ENCODE measurements at places on chromosomes 3 and 15. TPM values are rescaled to one million over a fixed set of nuclear protein-coding genes. Genes with fewer than 3 reads are reported as not detected.

DNA sequence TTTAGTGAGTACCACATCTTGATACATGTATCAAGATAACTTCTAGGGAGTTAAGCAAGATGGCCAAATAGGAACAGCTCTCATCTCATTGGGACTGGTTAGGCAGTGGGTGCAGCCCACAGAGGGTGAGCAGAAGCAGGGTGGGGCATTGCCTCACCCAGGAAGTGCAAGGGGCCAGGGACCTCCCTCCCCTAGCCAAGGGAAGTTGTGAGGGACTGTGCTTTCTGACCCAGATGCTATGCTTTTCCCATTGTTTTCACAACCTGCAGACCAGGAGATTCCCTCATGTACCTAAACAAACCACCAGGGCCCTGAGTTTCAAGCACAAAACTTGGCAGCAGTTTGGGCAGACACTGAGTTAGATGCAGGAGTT is 665.0 kb upstream of the CBLB start:
- no peak overlapping the region for H3K4me3 ChIP-seq
- H3K27ac ChIP-seq: no peak overlapping the region
- peaks cover 10% of the 10 kb centered on the region for H3K36me3 ChIP-seq
- H3K27me3 ChIP-seq: no peaks in the 10 kb centered on the region

- H3K4me3 ChIP-seq: no peak overlapping the region
- H3K27me3 ChIP-seq: no peaks in the 10 kb centered on the region
- H3K36me3 ChIP-seq: peaks cover 81% of the 10 kb centered on the region
- no peak overlapping the region for H3K27ac ChIP-seq
Observed at GRCh38 chr3:44561076-44561475, 6.1 kb downstream of the ZKSCAN7 start.

DNA sequence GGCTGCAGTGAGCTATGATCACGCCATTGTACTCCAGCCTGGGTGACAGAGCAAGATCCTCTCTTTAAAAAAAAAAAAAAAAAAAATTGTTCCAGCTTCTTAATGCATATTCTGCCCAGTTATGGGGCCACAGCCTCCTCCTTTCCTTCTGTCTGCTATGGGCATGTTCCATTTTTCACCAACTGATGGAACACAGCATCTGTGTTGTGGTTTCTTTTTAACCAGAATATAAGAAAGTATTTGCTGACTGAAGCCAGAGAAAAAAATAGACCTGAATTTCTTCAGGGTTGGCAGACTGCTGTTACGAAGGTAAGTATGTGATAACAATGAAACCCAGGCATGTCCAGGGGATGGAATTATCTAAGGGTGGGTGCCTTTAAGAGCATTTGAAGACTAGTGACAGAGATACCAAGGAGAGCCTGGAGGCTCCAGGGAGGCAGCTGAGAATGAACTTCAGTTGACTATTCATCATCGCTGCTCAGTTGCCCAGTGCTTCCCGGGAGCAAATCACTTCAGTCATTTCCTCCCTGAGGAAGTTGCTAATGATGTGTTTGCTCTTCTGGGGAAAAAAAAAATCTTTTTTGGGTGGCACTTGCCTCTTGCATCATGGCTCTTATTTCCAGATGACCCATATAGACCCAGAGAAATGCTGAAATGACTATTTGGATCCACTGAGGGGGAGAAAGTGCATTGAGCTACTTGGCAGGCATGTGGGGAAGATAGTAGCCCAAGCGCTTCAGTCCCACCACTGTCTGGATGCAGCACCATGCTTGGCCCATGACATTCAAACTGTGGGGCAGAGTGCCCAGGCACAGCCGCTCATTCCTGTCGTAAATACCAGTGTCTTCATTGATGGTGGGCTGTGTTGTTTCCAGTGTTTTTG is 14.5 kb downstream of the NCBP2 start:
- peaks cover 19% of the 10 kb centered on the region for H3K36me3 ChIP-seq
- DNase-seq: no peak
- H3K4me3 ChIP-seq: no peak overlapping the region
- no peaks in the 10 kb centered on the region for H3K4me1 ChIP-seq

DNA sequence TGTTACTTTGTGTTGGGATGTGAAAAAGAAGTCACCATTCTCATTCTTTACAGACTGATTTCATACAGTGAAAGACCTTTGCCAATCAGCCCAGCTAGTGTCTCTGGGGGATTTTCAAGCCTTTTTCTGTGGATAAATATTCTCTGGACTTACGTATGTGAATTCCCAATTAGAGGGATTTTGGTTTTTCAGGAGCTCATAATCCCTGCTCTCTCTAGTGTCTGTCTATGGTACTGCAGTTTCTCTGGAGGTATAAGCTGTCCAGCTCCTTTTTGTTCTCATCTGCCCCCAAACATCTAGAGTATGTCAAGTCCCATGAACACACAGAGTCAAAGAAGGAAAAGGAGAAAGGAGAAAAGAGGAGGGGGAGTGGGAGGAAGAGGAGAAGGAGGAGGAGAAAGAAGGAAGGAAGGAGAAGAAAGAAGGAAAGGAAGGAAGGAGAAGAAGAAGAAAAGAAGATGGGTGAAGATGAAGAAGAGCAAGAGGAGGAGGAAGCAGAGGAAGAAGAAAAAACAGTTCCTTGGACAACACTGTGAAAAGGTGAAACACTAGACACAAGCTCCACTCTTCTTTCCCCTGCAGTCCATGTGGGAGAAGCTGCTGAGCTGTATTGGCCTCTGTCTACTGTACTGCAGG is 218.6 kb downstream of the GREM1 start:
- H3K4me3 ChIP-seq: no peak overlapping the region
- no peaks in the 10 kb centered on the region for H3K4me1 ChIP-seq
- DNase-seq: no peak
- no peak overlapping the region for H3K27ac ChIP-seq
- H3K27me3 ChIP-seq: peaks cover 4% of the 10 kb centered on the region

DNA sequence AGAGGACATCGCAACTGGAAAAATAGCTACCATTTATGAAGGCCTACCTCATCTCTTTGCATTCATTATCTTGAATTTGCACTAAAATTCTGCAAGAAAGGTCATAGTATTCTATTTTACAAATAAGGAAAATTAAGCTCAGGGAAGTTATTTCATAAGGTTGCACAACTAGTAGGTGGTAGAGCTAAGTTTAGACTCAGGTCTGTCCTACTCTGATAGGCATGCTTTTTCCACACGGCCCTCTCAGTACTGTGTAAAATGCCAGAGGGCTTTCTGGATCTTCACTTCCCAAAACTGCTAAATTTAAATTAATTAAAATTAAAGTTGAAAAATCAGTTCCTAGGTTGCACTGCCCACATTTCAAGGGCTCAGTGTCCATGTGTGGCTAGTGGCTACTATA is 18.3 kb downstream of the MAP2K1 start:
- DNase-seq: no peak
- no peaks in the 10 kb centered on the region for H3K27me3 ChIP-seq
- peak overlapping the region; percentile 57 for H3K27ac ChIP-seq
- H3K36me3 ChIP-seq: no peaks in the 10 kb centered on the region
- no peak overlapping the region for H3K4me3 ChIP-seq

- peak overlapping the region; percentile 40 for H3K27ac ChIP-seq
- DNase-seq: no peak
- no peaks in the 10 kb centered on the region for H3K36me3 ChIP-seq
- H3K4me1 ChIP-seq: peaks cover 52% of the 10 kb centered on the region
- no peak overlapping the region for H3K4me3 ChIP-seq
- H3K27me3 ChIP-seq: no peaks in the 10 kb centered on the region
Observed at GRCh38 chr3:112813723-112814171, 32.9 kb downstream of the CD200R1L start.

GRCh38 chr3:28835751-28836150 is 445.1 kb upstream of the RBMS3 start:
- peaks cover 4% of the 10 kb centered on the region for H3K4me1 ChIP-seq
- H3K36me3 ChIP-seq: peaks cover 4% of the 10 kb centered on the region
- DNase-seq: no peak
- H3K27ac ChIP-seq: no peak overlapping the region
- H3K4me3 ChIP-seq: no peak overlapping the region

- peaks cover 42% of the 10 kb centered on the region for H3K4me1 ChIP-seq
- no peak overlapping the region for H3K27ac ChIP-seq
- H3K27me3 ChIP-seq: peaks cover 2% of the 10 kb centered on the region
- no peak overlapping the region for H3K4me3 ChIP-seq
- DNase-seq: no peak
Observed at GRCh38 chr15:80618685-80619400, 76.3 kb upstream of the ABHD17C start.

- H3K36me3 ChIP-seq: no peaks in the 10 kb centered on the region
- H3K4me1 ChIP-seq: peaks cover 9% of the 10 kb centered on the region
- H3K27me3 ChIP-seq: peaks cover 10% of the 10 kb centered on the region
- no peak overlapping the region for H3K27ac ChIP-seq
Observed at GRCh38 chr3:76570436-76571057, 469.4 kb upstream of the ROBO2 start.

DNA sequence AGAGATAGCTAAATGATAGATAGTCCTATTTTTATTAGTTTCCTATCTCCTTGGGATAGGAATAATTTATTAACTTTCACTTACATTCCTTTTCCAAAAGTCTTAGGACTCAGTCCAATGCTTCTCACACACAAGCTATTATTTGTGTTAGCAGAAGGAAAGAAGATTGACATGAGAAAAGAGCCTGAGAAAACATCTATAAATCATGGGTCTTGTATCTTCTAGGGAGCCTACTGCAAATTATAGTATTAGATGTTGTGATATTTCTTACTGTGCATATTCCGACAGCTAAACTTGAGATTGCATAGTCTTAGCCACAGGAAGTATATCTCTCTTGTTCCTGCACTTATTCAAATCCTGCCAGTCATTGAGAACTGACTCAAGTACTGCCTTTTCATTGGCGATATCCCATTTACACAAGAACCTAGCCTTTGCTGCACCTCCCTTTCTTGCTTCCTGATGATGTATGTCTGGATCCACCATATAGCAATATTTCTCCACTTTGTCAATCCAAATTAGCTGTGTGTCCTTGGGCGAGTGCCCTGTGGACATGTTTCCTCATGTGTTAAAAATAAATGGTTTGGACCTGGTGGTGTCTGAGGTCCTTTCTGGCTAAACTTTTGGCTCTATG is 245.1 kb upstream of the LMCD1 start:
- peaks cover 12% of the 10 kb centered on the region for H3K4me1 ChIP-seq
- no peak overlapping the region for H3K27ac ChIP-seq
- H3K36me3 ChIP-seq: no peaks in the 10 kb centered on the region
- H3K4me3 ChIP-seq: no peak overlapping the region

- no peak for DNase-seq
- no peak overlapping the region for H3K4me3 ChIP-seq
- no peaks in the 10 kb centered on the region for H3K4me1 ChIP-seq
- H3K36me3 ChIP-seq: no peaks in the 10 kb centered on the region
- no peak overlapping the region for H3K27ac ChIP-seq
Observed at GRCh38 chr3:52873433-52874159, 23.8 kb downstream of the STIMATE start.

Gene COL6A5
- 0.04 TPM for total RNA-seq

Gene ADAMTS9
- total RNA-seq: 129 TPM

DNA sequence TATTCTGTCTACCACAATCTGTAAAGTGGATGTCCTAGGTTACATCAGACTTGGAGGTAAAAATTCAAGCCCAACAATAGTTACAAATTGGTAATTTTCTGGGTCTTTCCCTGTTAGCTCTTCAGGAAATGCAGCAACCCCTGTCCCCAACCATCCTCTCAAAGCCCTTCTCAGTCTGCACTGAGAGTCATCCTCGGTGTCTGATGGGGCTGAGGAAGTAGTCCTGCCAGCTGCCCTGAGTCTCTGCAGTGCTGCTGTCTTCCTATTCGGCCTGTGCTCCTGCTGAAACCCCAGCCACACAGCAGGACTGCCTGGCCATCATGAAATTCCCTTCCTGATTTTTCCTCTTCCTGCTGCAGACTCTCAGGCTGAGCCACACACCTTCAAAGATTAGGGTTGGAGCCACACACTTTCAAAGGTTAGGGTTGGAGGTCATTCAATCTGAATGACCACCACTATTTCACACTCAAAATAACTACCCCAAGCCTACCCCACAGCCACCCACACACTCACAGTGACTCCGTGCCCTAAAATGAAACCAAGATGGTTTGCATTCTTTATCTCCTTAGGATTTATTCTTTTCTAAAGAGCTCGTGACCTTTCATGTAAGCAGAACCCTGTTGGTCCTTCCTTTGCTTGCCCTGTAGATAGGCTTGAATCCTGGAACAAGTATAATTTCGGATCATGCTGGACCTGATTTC is 17.6 kb downstream of the TRIM42 start:
- H3K36me3 ChIP-seq: no peaks in the 10 kb centered on the region
- no peak overlapping the region for H3K27ac ChIP-seq
- no peak overlapping the region for H3K4me3 ChIP-seq
- no peak for DNase-seq
- no peaks in the 10 kb centered on the region for H3K4me1 ChIP-seq
- H3K27me3 ChIP-seq: no peaks in the 10 kb centered on the region

Gene SCAANT1
- not detected for total RNA-seq

DNA sequence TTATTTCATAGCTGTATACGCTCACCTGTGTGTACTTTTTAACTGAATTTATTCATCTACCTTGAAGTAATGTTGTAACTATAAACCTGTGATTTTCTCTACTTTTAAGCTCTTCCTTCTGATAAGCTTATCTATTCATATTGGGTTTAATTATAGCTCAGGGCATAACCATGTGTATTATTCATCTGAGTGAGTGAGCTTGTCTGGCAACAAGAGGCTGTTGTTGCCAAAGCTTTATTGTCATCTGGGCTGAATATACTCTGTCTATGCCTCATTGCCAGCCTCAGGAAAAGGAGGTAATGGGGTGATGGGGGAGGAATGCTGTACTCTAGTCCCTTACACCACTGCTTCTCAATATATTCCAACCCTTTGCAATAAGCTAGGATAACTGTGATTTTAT is 292.4 kb downstream of the UBE2E2 start:
- no peaks in the 10 kb centered on the region for H3K36me3 ChIP-seq
- peak overlapping the region; percentile 3 for H3K27ac ChIP-seq
- H3K27me3 ChIP-seq: peaks cover 8% of the 10 kb centered on the region
- H3K4me3 ChIP-seq: no peak overlapping the region

Gene C3orf49
- not detected for total RNA-seq

Gene NLGN1
- total RNA-seq: 3.7 TPM

DNA sequence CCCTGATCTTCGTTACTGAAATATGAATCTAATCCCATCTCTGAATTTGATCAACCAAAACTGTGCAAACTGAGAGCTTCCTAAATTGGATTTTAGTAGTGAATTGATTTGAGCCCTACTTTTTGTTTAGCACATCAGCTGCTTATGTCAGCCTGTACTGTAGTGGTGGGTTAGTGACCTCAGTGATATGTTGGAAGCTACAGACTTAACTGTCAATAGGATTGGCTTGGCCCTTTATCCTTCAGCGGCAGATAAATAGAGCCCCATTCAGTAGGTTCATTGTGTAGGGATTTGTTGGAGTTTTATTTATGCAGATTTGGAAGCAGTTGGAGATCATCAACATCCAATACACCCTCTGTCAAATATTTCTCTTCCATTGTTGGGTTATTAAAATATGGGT is 409.7 kb downstream of the SOX2 start:
- H3K36me3 ChIP-seq: no peaks in the 10 kb centered on the region
- H3K27ac ChIP-seq: no peak overlapping the region
- H3K4me3 ChIP-seq: no peak overlapping the region
- no peaks in the 10 kb centered on the region for H3K4me1 ChIP-seq
- DNase-seq: no peak

DNA sequence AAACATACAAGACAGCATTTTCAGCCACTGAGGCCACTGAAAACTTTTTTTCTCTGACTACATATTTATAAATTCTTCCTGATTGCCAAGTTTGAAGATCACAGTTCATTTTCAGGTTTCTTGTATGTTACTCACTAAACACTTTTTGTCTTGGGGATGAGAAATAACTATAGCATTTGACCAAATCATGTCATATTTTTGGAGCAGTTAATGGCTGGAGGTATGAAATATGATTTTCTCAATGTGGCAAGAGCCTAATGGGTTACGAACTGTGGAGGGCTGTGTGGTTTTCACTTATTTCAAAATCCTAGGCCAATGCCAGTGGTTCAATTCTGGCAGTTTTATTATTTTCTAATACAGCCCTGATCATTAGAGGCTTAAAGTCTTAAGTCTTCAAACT is 64.4 kb downstream of the USP13 start:
- H3K36me3 ChIP-seq: peaks cover 17% of the 10 kb centered on the region
- no peak overlapping the region for H3K27ac ChIP-seq
- no peak for DNase-seq
- no peak overlapping the region for H3K4me3 ChIP-seq
- no peaks in the 10 kb centered on the region for H3K4me1 ChIP-seq

All from mesothelial cell of epicardium (in vitro differentiated cells).